ENCODE measurements at places on chromosomes 16 and 17.

DNA sequence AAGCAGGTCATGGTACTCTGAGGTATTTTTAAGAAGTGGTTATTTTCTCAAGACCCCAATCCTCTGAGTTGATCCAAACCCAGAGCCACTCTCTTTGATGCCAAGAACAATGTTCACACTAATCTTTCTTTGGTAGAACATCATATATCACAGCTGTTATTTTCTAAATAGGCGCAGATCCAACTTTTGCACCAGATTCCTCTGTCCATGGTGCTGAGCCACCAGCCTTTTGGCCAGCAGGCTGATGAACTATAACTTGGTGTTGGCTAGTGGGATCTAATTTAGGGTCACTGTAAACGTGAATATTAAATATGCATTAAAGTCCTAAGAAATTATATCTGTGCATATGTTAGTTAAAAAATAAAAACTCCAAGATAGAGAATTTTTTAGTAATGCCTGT, 7.0 kb upstream of the ZKSCAN2 start:
- no peak for DNase-seq

DNA sequence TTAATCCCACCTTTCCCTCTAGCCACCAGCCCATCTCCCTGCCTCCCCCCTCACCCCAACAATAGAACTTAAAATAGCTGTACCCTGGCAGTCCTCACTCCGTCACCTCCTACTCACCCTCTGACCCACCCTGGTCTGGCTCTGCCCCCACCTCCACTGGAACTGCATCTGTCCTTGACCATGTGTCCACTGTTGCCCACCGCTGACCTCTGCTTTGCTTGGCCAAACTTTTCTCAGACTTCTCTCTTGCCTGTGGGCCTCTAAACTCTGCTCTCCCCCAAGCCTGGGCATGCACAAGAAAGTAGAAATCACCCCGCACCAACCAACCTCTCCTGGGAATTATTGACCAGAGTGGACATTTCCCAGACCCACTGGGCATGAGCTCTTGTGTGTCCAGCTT, 169.8 kb downstream of the WSCD1 start:
- DNase-seq: no peak

GRCh38 chr17:27259356-27259755, 34.6 kb upstream of the WSB1 start:
- no peak for DNase-seq

- no peak for DNase-seq
Observed at GRCh38 chr17:7705269-7706255, 560 bp downstream of the EFNB3 start.

DNA sequence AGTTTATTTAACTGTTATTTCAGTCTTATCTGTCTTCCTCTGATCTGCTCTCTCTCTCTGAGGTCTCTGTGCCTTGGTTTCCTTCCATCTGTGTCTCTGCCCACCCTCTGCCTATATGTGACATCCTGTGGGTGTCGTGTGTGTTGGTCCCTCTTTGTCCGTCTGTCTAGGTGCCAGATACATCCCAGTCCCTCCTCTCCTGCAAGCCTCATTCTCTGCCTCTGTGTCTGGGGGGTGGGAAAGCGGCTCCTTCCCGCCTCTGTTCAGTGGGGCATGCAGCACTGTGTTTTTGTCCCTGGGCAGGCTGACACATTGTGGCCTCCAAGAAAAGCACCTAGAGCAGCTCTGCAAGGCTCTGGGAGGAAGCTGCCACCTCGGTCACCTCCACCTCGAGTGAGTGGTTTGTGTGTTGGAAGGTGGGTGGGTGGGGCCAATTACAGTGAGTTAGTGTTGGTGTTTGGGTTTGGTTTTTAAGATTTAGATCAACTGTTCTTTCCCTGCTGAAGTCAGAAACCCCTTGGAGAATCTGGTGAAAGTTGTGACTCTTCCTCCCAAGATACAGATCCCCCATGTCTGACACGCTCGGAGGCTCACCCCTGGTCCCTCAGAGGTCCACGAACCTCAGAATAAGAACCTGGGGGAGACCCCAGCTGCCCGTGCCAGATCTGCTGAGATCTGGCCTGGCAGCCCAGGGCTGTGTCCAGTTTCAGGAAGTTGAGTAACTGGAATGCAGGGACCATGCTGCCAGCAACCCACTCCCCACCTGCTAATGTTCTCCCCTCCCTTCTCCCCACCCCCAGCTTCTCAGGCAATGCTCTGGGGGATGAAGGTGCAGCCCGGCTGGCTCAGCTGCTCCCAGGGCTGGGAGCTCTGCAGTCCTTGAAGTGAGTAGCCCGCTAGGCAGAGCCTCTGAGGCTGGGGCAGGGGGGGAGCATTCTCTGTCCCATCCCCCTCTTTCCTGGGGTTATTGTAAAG, 50.9 kb upstream of the CPNE2 start:
- DNase-seq: peak; percentile 46

DNA sequence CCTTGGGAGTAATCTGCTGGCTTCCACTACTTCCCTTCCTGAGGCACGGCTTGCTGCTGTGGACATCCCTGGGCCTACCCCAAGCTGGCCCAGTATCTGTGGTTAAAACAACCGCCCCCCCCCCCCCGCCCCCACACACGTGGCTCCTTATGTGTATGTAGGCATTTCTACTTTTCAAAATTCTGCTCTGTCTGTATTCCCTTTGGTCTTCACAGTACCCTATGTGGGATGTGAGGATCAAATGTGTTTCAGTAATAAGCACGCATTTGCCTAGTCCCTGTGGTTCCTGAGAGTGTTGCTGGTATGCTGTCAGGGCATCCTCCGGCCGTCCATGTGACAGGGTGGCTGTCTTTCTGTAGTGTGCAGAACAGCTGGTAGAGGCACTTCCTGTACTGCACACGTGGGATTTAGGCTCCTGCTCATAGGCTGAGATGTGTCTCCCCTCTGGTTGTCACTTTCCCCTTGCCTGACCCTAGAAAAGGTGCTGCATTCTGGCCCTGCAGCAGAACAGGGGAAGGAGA, 2.2 kb downstream of the NT5M start:
- DNase-seq: peak; percentile 61

DNA sequence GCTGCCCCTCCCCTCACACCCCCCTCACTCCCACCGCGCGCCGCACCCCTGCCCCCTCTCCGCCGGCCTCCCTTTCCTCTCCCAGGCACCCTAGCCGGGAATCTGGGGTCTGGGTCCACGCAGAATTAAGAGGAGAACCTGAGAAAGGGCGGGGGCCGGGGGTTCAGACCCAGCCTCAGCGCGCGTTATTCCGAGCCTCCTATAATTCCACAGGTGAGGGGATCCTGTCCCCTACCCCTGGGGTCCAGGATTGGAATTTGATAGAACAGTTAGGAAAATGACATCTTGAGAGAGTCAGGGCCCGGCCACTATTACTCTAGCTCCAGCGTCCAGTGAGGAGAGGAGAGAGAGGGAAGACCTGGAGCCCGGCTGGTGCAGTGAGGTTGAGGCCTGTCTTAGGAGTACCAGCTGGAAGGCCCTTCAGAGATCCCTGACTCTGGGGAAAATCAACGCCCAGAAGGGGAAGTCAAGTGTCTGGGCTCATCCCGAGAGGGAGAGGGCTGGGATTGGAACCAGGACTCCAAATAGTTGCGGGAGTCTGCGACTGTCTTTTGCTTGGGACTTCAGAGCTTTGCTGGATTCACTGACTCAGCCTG, 17.3 kb downstream of the GRB7 start:
- no peak for DNase-seq

DNA sequence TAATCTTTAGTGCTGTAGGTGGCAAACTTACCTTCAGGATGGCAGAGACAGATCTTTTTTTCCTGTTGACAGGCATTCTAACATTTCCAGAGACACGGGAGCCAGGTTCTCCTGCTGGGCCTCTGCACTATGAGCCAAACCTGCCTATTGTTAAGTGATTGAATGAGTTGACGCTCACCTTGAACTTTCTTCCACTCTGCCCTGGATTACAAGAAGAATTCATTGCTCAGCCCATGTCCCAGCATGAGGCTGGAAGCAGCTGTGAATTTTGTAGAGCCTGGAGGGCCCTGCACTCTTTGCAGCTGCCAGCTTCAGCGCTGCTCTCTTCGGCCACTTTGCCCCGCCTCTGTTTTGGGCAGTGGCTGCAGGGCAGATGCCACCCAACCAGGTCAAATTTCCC, 9.4 kb upstream of the SLC7A5 start:
- no peak for DNase-seq

DNA sequence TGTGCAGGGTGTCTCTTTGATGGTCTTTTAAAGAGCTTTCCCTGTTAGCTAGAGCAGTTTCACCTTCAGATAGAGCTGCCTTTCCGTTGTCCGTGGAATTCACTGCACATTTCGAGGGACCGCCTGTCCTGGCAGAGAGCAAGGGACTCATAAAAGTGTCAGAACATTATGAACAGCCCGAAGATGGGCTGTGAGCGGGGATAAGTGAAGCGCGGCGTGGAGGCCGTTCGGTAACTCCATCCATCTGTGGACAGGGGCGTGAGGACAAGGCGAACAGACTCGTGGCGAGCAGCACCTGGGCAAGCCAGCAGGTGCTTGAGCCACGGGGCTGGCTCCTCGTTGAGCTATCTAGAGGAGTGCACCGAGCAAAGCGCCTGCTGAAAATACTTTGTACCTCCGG, 371.2 kb downstream of the MAF start:
- no peak for DNase-seq

DNA sequence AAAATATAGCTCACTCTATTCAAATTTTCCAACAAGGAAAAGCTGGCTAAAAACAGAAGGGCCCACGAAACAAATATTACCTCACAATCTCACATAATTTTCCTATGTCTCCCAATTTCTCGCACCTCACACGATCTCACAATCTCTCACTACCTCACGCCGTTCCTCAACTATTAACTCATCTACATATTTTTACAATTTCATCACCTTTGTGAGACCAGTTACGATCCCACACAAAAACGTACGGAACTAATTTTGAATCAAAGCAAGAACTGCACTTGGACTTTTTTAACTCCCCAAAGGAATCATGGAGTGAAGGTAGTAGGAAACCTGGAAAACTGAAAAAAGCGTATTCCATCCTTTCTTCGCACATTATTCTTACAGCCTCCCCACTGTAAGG, 1.1 kb downstream of the CBX1 start:
- no peak for DNase-seq

- DNase-seq: no peak
Observed at GRCh38 chr16:84735849-84736586, 36.2 kb downstream of the USP10 start.

DNA sequence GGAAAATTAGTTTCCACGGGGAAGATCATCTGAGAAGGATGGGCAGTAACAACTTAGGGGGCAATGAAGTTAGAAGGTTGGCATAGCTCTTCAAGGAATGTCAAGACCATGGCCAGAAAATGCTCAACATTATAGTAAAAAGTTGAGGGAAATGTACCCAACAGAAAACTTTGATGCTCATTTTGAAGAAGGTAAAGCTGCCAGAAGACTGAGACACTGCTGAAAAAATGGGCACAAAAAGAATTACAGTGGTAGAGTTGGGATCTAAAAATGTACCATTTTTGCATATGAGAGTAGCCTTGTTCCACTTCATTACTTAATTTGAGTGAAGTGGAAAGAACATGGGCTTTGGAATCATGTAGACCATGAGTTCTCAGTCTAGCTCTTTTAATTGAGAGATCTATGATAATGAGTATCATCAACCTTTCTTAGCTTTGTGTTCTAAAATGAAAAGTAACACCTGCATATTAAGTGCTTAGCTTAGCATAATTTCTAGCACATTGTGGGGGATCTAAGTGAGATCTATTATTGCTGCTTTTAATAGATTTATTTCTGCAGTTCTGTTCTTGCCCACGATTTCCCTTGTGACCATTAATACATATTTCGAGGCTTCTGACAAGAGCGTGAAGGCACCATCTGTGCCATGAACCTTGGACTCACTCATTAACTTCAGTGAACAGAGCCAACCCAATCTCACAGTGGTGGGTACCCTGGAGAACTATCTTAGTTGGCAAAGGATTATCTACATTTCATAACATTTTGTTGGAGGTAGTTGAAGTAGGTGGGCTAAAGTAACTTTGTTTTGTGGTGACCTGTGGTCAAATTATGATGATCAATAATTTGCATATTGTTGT, 3.0 kb downstream of the NACA2 start:
- DNase-seq: no peak

- DNase-seq: no peak
Observed at GRCh38 chr17:65463242-65463641, 98.2 kb downstream of the AXIN2 start.

GRCh38 chr17:4750606-4751005, 10.9 kb upstream of the CXCL16 start:
- DNase-seq: no peak

DNA sequence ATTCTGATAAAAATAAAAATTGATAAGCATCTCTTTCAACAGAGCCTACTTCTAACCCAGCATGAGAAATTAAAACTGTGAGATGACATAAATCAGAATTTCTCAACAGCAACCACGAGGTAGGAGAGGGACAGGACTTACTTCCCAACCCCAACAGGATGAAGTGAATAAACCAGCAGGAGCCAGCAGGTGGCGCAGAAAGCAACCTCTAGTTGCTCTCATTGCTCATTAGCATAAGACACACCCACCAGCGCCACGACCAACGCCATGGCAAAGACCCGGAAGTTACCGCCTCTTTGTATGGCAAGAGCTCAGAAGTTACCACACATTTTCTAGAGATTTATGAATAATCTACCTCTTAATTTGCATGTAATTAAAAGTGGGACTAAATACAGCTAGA, 189.4 kb upstream of the CDH8 start:
- DNase-seq: no peak

- peak; percentile 63 for DNase-seq
Observed at GRCh38 chr17:10327640-10328039, 45.2 kb downstream of the MYH13 start.

- DNase-seq: no peak
Observed at GRCh38 chr16:59645194-59645593, 911.1 kb upstream of the GOT2 start.

GRCh38 chr16:73016488-73016830, 31.5 kb downstream of the ZFHX3 start:
- no peak for DNase-seq

- no peak for DNase-seq
Observed at GRCh38 chr17:34398990-34399389, 36.0 kb upstream of the CCL1 start.

DNA sequence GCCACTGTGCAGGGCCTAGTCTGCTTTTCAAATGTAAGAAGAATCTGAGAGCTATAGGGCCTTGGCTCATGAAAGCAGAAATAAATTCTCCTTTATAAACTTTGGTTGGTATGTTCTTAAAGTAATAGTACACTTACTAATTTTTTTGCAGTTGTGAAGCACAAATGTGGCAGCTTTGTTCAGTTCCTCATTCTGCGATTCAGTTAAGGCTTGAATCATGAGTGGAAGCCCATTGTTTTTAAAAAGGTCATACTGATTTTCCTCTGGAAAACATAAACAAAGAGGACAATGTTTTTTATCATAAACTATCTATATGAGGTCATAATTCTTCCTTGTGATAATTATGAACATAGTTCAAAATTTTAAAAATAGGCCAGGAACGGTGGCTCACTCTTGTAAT, 23.6 kb upstream of the DYNC1LI2 start:
- DNase-seq: no peak

DNA sequence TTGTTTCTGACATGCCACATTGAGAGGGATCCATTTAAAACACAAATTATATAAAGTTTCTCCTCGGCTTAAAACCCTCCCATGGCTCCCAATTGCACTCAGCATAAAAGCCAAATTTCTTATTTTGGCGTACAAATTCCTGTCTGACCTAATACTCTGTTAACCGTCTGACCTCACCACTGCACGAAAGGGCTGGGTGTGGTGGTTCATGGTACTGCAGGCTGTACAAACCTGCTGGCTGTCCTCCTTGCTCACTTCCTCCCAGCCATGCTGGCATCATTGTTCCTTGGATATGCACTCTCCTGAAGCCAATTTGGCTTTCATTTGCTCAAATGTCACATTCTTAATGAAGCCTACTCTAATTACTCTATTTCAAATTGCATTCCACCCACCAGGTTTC, 301.6 kb upstream of the C16orf82 start:
- peak; percentile 6 for DNase-seq
